ENCODE measurements at places on chromosomes 7 and 10.

DNA sequence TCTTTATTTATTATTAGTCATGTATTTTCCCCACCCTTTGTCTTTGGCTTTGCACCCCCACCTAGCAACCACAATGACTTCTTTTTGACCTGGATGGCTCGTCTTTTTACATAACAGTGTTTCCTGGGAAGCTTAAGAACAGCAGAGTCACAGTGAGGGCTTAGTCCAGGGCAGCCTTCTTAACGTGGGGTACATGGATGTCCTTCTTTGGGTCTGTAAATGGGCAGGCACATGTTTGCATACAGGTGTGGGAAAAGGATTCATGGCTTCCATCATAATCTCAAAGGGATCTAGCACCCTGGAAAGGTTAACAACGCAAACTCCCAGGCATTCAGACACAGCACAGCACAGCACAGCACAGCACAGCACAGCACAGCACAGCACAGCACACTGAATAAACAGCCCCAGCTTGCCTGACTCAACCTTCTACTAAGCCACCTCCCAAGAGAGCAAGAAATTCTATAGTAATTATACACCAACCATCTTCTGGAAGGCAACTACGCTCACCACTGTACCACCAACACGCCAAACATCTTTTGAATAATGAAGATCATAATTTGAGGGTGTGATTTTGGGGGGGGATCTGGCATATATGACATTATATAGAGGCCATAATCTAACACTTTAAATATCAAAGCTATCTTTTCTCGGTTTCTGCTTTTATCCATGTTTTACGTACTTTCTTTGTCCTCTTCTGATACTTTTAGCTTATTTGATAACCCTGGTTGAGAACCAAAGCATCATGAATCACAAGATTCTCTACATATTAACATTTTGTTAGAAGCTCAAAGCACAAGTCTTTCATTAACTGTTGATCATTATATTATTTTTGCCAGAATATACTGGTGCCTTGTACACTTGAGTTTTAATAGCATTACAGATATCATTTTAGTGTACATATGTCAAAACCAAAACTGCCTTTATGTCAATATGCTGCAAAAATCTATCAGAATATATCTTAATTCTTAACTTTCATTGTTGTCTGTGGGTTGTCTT is 177.2 kb upstream of the KLF14 start:
- DNase-seq, result no peak

GRCh38 chr7:116842371-116842770 is 20.0 kb upstream of the CAPZA2 start:
- DNase-seq, result no peak

GRCh38 chr7:43735802-43736603 is 6.7 kb upstream of the COA1 start:
- DNase-seq, result no peak

GRCh38 chr7:42617071-42617765 is 294.7 kb downstream of the C7orf25 start:
- DNase-seq, result no peak

Measured in memory B cell (primary cell).